ENCODE measurements at places on chromosomes 3 and 15.

GRCh38 chr3:166291186-166291955, 454.1 kb upstream of the BCHE start:
- DNase-seq: no peak

GRCh38 chr3:46857485-46858341, 5.5 kb downstream of the MYL3 start:
- DNase-seq: no peak

- DNase-seq: no peak
Observed at GRCh38 chr3:17913359-17913758, 170.9 kb upstream of the TBC1D5 start.

DNA sequence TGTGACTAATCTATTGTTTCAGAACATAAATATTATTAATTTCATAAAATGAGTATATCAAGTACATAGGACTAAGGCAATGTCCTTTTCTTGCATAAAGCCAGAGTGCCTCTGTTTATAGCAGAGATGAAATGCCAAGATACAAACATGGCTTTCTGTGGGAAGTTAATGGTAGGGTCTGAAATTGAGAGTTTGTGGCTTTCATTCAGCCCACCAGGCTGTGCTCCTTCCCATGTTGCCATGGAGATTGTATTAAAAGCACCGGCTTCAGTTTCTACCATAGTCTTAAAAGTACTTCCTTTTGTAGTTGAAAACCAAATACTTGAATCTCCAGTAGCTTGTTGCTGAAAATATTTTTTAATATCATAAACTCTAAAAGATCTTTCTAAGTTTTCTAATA, 114.0 kb downstream of the LRRC28 start:
- DNase-seq: no peak

DNA sequence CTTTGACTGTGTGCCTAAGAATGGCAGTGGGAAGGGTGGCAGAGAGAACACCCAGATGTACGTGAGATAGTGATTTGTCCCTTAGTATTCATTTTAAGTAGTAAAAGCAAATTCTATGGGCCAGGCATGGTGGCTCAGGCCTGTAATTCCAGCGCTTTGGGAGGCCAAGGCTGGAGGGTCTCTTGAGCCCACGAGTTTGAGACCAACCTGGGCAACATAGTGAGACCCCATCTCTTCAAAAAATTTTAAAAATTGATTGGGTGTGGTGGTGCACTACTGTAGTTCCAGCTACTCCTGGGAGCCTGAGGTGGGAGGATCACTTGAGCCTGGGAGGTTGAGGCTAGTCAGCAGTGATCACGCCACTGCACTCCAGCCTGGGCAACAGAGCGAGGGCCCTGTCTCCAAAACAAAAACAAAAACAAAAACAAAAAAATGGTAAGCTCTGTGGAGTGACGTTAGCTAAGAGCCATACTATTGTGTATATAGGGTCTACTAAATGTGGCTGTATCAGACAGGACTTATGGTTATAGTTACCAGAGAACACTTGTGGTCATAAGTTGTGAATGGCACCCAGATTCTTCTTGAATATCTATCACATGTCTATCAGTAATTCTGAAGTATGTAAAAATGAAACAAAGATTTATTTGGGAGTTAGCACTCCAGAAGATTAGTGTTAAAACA, 171.5 kb downstream of the TCF12 start:
- no peak for DNase-seq

DNA sequence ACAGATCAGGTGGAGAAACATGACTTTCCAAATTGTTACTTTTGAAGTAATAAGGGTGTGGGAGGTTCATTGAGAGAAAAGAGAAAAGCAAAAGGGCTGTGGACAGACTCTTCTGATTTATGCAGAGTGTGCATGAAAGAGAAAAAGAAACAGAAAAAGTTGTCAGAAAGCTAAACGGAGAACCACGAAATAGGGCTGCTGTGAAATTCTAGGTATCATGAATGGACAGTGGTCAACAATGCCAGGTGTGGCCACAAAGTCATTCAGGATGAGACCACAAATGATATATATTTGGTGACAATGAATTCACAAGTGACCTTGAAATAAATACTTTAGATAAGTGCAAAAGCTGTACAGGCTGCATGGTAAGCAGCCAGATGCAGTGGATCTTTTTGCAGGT, 170.1 kb downstream of the IL5RA start:
- DNase-seq: no peak

GRCh38 chr3:150913133-150913922, 8.1 kb upstream of the MINDY4B start:
- DNase-seq: no peak

- no peak for DNase-seq
Observed at GRCh38 chr15:23055316-23055715, 15.9 kb upstream of the TUBGCP5 start.

DNA sequence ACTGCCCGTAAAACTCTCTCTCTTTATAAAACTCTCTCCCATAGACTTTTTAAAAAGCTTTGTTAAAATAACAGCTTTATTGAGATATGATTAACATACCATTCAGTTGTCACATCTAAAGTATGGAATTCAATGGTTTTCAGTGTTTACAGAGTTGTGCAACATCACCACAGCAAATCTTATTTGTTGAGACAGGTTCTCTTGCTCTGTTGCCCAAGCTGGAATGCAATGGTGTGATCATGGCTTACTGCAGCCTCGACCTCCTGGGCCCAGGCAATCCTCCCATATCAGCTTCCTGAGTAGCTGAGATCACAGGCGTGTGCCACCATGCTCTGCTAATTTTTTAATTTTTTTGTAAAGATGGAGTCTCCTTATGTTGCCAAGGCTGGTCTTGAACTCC, 35.9 kb upstream of the TRAK1 start:
- DNase-seq: no peak

- no peak for DNase-seq
Observed at GRCh38 chr3:163879172-163879571, 1199.1 kb downstream of the SI start.

GRCh38 chr3:12138044-12138443, 20.7 kb downstream of the TIMP4 start:
- no peak for DNase-seq

DNA sequence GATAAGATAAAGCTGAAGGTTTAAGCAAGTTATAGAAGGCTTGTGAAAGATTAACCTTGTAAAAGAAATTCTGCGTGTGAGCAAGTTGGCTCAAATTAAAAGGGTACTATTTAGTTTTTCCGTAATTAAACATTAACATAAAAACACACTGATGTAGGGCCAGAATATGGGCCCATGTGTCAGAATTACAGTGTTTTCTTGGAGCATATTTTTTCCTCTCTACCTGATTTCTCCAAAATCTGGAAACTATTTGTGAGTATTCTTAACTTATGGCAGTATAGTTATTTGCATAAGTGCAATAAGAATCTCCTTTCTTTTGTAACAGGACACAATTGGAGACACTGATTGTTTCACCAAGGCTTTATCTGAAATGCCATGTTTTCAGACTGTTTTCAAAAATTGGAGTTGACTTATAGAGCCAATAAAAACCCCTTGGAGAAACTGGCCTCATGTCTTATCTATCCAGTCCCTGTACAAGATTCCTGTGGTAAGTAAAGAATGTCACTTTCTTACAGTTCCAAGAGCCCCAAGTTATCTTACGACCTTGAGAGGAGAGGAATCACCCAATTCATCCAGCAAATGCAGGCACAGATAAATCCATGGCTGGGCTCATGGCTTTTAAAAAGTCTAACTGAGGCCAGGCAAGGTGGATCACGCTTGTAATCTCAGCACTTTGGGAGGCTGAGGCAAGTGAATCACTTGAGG, 47.8 kb upstream of the P2RY1 start:
- no peak for DNase-seq

DNA sequence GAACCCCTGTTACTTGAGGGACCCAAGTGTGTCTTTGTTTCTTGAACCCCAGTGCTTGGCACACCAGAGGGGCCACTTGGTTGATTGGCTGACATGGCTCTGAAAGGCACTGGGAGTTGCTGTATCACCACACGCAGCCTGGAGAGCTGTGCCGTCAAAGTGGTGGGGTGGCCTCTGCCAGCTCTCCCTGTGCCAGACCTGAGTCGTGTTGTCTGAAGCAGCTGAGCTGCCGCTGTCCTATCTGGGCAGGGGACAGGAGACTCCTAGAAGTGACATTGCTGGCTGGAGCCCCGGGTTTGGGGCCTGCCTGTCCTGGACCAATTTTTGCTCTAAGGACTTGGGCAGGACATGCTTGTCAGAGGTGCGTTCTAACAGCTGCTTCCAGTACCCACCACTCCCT, 5.5 kb upstream of the SNX22 start:
- no peak for DNase-seq

- DNase-seq: no peak
Observed at GRCh38 chr3:195094191-195094921, 176.6 kb downstream of the XXYLT1 start.

GRCh38 chr3:48084929-48085328, 68.7 kb upstream of the MAP4 start:
- no peak for DNase-seq

- DNase-seq: no peak
Observed at GRCh38 chr3:134847349-134847748, 52.3 kb downstream of the EPHB1 start.

GRCh38 chr3:177906126-177906511, 630.1 kb upstream of the KCNMB2 start:
- no peak for DNase-seq

- DNase-seq: no peak
Observed at GRCh38 chr3:171901615-171902312, 58.6 kb downstream of the TMEM212 start.

GRCh38 chr3:98027085-98027446, 8.0 kb downstream of the GABRR3 start:
- no peak for DNase-seq

DNA sequence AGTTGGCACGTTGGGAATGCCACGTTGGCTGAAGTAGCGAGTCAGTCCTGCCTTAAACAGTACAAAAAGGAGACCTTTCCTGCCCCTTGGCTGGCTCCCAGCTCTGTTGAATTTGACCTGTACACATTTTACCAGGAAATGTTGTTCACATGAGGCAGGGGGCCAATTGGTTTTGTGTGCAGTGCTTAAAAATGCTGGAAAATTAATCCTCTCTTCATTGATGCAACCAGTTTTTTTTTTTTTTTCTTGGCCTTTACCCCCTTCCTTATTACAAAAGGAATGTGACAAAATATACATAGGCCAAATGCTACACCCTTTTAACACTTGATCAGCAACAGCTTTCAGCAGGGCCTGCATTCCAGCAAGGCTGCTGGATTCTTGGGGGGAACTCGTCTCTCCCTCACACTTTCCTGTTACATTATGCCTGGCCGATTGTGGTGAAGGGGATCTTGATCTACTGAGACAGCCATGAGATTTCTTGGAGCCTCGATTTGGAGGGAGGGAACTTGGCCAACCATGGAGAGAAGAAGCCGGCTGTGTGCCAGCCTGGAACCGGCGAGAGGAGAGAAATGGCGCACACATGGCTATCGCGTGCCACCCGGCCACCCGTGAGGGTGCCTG, 93.1 kb downstream of the DNASE1L3 start:
- DNase-seq: no peak

DNA sequence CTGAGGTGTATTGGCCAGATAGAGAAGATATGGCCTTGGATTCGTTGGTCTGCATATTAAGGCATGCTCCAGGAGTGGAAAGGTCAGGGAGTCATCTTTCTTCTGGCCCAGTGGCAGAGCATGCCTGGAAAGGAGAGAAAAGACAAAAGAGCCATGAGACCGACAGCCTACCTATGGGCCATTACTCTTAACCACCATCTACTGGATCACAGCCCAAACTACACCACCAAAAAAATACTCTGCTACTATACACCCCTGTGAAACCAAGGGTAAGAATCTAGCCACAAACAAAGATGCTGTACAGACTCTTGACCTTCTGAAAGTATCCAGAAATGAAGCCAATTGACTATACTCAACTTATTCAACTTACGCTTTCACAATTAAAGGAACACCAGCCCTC, 96.1 kb upstream of the PLSCR5 start:
- DNase-seq: no peak

GRCh38 chr15:100944244-100944895, 25.2 kb downstream of the LRRK1 start:
- no peak for DNase-seq

DNA sequence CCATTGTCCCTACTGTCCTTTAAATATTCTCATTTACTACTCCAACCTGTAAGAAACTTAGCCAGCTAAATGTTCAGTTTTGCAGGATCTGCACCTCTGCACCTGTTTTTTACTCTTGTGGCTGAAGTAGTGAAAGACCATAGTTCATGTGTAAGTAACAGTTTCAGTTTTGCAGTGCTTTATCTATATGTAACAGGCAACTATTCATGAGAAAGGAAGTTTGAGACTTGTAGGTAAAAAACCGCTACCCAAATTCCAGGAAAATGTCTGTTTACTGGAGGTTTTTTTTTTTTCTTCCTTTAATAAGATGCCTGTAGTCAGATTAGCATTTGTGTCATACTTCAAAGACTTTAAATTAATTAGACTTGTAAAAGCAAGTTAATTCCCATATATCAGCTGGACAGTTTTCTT, 25.4 kb upstream of the MBNL1 start:
- DNase-seq: no peak

GRCh38 chr3:9767418-9767817, 2.3 kb downstream of the CAMK1 start:
- no peak for DNase-seq

- peak; percentile 88 for DNase-seq
Observed at GRCh38 chr3:50272911-50273688, 4.2 kb downstream of the SEMA3B start.
